ENCODE measurements at places on chromosomes 7 and 10. TPM values are rescaled to one million over a fixed set of nuclear protein-coding genes. Genes with fewer than 3 reads are reported as not detected.

- no peak overlapping the region for H3K27ac ChIP-seq
- H3K27me3 ChIP-seq: no peaks in the 10 kb centered on the region
- no peaks in the 10 kb centered on the region for H3K36me3 ChIP-seq
- no peaks in the 10 kb centered on the region for H3K4me1 ChIP-seq
- H3K4me3 ChIP-seq: no peak overlapping the region
These were observed 104.3 kb downstream of the BBS9 start for GRCh38 chr7:33233659-33234058.

DNA sequence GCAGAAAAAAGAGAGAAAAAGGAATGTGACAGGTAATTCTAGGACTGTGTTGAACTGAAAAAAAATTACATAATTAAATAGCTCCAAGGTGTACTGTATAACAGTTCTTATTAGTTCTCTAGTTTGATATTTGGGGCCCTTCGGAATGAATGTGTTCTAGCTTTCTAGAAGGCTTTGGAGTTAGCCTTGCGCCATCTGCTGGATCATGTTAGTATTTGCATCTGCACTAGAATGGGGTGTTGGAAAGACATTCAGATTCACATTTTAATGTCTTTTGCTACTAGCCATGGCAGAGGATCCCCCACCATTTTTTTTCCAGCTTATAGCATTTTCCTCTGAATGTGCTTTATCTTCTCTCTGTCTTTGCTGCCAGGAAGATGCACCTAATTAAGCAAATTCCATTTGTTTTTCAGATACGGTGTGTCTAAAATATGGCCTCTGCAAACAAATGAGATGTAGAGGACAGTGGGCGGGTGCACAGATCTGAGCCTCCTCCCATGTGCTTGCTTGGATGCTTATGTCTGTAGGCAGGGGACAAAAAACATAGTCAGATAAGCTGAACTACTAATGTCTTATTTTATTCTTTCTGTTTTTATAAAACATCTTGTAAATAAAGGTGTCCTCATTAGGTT lies 238.5 kb downstream of the PHF14 start:
- DNase-seq: peak; percentile 52
- H3K27me3 ChIP-seq: peaks cover 6% of the 10 kb centered on the region
- H3K36me3 ChIP-seq: no peaks in the 10 kb centered on the region

DENND2A gene
- total RNA-seq: not detected

PAX4 gene
- not detected for total RNA-seq
